ENCODE measurements at places on chromosomes 4 and X.

GRCh38 chr4:76458825-76459224 is 23.8 kb downstream of the SHROOM3 start:
- DNase-seq, result no peak

DNA sequence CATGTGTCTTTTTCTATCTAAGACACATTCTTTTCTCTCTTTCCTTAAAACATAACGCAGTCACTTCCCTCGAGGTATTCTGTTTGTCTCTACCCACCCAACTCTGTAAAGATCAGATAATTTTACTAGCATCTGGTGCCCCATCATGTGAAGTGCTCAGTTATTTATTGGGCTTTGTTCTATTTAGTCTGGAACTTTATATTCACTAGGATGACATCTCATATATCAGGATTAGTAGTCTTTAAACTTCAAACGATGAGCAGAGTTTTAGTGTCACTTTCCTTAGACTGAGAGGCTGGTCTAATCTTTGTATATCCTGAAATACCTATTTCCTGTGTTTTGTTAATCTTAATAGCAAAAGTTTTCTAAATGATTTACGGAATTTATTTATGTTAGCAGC is 445.5 kb upstream of the NDST3 start:
- no peak for DNase-seq

DNA sequence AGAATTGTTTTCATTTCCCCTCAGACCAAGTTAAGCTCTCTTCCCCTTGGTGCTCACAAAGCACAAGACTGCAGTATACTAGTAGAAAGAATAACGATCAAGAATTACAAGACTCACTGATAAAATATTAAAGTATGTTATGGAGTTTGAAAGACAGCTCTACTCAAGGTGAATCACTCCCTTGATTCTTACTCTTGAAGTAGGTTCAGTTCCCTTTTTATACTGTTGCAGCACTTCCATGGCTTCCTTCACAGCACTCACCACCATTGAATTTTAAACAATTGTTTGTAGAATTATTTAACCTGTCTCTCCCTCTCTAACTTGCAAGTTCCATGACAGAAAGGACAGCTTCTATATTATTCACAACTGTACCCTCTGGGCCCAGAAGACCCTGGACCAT is 42.2 kb downstream of the CASK start:
- DNase-seq, result no peak

- no peak for DNase-seq
These were observed 18.8 kb downstream of the SPACA5 start for GRCh38 chrX:48025561-48025960.

DNA sequence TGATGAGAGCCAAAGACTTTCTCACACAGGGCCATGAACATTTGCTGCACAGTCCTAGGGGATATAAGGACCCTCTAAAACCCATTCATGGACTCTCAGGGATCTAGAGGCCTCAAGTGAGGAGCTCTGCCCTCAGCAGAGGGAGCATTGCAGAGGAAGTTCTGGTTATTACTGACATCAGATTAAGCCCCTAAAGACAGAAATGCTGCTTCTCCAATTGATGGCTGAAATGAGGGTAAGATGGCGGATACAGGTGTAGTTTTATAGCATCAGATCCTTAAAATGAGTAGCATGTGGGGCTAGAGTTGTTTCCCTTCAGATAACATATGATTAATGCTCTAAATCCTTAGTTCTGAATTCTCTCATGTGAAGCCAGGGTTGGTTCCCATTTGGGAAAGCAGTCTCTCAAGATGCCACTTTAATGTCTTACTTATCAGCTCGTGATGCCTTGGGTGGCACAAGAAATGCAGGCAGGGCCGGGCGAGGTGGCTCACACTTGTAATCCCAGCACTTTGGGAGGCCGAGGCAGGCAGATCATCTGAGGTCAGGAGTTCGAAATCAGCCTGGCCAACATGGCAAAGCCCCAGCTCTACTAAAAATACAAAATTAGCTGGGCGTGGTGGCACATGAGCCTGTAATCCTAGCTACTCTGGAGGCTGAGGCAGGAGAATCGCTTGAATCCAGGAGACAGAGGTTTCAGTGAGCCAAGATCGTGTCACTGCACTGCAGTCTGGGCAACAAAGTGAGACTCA is 7.9 kb downstream of the RHOH start:
- DNase-seq, result no peak

GRCh38 chr4:129358571-129358970 is 262.6 kb downstream of the C4orf33 start:
- DNase-seq, result no peak

DNA sequence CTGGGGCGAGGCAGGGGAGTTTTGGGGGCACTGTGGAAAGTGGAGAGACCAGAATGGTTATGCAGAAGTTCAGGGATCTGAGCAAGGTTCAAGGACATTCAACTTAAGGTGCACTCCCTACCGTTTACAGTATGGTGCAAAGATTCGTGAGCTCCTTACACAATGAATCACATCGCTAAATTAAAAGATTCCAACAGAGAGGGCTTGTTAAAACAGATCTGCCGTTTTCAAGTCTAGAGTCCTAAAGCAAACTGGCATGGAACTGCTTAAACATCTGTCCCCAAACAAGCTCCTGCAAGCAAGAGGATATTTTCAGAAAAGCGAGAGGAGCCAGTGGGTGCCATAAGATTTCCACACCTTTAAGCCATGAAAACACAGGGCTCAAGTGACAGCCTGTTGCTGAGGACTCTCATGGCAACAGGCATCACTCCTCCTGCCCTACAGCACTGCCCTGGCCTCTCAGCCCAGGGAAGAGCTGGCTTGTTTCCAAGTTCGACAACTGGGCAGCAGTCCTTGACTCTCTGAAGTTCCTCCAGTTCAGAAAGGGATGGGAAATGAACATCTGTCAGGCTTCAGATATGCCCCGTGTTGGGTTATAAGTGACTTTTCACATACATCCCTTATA is 10.0 kb downstream of the FAM184B start:
- DNase-seq, result peak; percentile 22

GRCh38 chrX:46666831-46667230 is 92.1 kb downstream of the SLC9A7 start:
- no peak for DNase-seq

DNA sequence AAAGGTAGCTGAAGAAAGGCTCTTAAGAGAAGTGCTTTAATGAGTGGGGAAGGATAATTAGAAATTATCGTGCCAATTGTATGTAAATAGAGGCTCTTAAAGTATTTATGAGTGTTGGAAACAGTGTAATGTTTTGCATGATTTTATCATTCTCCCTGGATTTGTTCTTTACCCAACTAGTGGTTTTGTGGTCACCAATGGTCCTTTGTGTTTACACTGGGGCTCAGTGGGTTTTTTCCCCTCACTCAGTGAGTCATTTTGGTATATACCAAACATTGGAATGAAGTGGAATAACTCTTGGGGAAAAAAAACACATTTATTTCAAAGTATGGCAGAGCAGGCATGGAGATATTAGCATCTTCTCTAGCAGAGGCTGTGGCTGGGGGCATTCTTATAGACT is 20.8 kb upstream of the LGI2 start:
- DNase-seq, result no peak

DNA sequence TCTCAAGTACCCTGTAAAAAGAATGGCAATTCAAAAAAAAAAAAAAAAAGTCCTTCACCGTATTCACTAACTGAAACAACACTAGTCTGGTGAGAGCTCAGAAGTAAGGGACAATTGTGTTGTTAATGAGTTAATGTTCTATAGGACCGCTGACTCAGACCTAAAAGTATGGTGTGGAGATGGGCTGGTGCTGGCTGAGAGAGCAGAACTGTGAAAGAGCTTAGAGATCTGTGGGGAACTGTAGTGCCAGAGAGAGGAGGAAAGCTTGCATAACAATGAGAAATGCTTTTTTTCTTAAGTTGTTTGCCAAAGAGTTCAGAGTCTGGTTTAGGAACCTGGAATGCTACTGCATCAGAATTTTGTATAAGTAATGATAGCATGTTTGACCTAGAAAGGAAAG is 65.1 kb downstream of the LHFPL1 start:
- DNase-seq, result no peak

GRCh38 chr4:74311696-74312313 is 3.5 kb downstream of the EPGN start:
- DNase-seq, result peak; percentile 40

DNA sequence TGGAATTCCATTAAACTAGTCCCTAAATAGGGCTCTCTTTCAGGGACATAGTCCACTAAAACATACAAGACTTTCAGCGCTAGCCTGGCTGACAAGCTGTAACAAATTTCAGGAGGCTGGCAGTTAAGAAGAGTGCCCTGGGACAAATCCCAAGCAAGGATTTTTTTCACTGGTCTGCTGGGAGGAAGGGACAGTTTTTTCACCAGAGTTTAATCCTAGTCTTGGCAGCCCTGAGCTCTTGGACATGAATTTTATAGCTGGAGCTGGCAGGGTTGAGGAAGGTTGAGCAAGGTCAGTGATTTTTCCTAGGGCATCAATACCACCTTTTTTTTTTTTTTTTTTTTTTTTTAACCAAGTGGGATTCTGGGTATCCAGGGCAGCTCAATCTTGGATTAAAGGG is 184.4 kb downstream of the SH2D1A start:
- no peak for DNase-seq

DNA sequence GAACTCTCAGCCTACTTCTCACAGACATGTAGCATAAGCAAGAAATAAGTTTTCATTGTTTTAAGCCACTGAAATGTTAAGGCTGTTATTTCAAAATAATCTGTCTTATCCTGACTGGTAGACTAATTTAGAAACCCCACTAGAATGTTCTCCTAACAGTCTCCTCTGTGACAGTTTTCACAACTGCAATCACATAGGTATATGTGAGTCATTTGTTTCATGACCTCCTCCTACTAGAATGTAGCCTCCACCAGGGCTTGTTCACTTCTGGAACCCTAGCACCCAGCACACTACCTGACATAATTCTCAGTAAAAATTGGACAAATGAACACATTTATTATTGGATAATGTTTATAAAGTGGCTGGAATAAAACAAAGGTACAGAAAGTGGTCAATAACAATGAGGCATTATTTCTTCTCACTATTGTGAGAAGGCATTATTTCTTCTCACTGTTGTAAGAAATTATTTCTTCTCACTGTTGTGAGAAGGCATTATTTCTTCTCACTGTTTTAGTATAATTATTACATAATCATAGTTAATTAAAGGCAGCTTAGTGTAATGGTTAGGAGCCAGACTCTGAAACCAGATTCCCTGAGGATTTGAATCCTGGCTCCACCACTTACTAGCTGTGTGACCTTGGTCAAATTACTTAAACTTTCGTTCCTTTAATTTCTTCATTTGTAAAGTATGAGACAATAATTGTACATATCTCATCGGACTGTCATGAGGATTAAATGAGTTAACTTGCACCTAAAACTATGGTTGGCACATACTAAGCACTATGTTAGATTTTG is 251.5 kb downstream of the RASL11B start:
- DNase-seq, result no peak

GRCh38 chr4:54784161-54784671 is 126.5 kb downstream of the KIT start:
- no peak for DNase-seq

DNA sequence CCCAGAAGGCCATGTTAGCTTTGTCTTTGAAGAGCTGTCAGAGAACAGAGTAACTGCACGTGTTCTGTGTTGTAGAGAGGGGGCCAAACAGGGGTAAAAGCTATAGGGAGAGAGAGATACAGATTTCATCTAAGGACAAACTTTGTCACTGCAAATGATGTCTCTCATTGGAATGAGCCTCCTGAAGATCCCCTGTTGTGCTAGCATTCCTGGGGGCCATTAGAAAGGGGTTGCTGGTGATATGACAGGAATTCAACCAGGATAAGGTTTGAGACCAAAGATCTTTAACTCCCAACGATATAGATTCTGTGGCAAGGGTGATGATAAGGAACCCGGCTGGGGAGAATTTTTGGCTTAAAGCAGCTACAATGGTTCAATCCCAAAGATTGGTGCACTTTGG is 16.8 kb downstream of the MID1 start:
- no peak for DNase-seq

DNA sequence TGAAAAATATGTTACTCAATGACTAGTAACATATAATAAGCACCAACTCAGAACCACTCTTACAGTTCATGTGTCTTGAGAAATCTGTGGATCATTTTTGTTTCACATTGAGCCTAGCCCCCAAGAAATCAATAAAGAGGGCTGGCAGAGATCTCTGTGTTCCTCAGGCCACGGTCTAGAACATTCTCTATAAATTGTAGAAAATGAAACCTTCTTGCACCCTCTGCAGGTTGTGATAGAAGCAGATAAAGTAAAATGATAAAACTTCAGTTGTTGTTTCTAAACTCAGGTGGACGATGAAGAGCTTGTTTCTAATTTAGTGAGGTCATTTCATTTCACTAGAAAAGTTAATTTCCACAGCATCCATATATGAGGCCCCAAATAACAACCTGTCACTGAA is 182.7 kb downstream of the KIT start:
- DNase-seq, result no peak

DNA sequence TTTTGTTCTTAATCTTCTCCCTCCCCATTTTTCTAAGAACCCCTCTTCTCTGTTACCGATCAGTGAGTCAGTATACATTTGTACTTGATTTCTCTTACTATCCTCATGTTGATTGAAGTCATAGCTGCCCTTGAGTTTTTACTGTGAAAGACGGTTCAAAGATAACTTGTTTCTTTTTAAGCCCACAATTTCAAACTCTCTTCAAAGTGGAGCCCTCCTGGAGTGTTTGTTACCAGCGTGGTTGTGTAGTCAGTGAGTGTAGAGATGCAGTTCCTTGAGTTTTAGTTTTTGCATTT is 7.9 kb downstream of the PPP1R3F start:
- no peak for DNase-seq

- DNase-seq, result no peak
These were observed 298.9 kb downstream of the PDGFC start for GRCh38 chr4:156672492-156673305.

GRCh38 chr4:19230906-19231545 is 1020.7 kb upstream of the SLIT2 start:
- DNase-seq, result no peak

DNA sequence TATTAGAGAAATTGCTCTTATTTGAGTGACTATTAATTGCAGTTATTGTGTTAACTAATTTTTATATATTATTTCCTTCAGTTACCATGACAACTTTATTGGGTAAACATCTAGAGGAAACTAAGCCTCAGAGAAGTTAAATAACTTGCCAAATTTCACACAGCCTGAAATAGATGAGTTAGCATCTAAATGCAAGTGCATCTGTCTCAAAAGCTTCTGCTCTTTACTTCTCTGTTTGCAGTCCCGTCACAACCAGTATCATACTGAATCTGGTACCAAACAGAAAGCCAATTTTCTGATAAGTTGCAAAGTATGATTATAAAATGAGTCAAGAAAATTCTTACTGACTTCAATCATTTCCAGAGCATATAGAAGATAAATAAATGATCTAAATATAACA is 1544.9 kb upstream of the PCDH7 start:
- DNase-seq, result no peak

GRCh38 chr4:63757929-63758328 is 651.3 kb downstream of the TECRL start:
- DNase-seq, result no peak
